Activated CD4-positive, alpha-beta T cell treated with anti-CD3 and anti-CD28 coated beads for 48 hours (primary cell): ENCODE measurements at places on chromosomes 4 and X.

GRCh38 chr4:105451346-105451745, 22.5 kb downstream of the PPA2 start:
- no peak for DNase-seq

- DNase-seq: no peak
Observed at GRCh38 chrX:10288373-10288975, 131.7 kb downstream of the CLCN4 start.

GRCh38 chr4:71711044-71711984, 72.6 kb downstream of the GC start:
- DNase-seq: no peak

DNA sequence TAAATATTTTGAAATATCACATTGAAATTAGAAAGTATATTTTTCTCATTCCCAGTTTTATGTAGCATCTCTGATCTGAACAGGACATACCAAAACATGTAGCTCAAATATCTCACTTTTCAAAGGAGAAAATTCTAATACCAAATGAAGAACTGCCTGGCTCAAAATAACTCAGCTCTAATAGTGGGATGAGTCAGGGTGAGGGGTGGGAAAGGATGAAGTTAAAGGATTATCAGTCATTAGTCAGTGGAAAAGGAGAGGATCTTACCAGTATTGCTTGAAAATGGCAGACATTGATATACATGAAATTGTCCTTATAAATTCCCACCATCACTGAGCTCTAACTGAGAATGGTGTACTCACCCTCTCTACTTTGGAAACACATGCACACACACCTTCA, 803.2 kb downstream of the RAPGEF2 start:
- DNase-seq: no peak

GRCh38 chr4:71133491-71133890, 140.0 kb downstream of the DCK start:
- no peak for DNase-seq

DNA sequence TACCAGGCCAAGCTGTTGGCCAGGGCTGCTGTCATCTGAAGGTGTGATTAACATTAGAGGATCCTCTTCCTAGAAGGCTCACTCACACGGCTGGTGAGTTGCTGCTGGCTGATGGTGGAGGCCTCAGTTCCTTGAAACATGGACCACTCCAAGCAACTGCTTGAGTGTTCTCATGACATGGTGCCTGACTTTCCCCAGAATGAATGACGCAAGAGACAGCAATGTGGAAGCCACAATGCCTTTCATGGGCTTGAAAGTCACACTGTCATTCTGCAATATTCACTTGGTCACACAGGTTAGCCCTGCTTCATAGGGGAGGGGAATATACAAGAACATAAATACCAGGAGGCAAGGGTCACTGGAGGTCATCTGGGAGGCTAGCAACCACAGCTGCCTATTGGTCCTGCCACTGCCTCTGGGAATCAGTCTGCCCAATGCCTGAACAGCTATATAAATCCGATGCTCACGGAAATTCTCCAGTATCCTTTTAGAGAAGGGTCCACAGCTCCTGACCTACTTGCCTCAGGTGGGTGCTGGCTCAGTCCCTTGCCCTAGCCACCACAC, 97.1 kb upstream of the MAML3 start:
- DNase-seq: peak; percentile 24
